Activated CD8-positive, alpha-beta memory T cell treated with anti-CD3 and anti-CD28 coated beads, Interleukin-2, amount 50 U/mL, for 48 hours (primary cell): ENCODE measurements at places on chromosomes 6 and 20.

DNA sequence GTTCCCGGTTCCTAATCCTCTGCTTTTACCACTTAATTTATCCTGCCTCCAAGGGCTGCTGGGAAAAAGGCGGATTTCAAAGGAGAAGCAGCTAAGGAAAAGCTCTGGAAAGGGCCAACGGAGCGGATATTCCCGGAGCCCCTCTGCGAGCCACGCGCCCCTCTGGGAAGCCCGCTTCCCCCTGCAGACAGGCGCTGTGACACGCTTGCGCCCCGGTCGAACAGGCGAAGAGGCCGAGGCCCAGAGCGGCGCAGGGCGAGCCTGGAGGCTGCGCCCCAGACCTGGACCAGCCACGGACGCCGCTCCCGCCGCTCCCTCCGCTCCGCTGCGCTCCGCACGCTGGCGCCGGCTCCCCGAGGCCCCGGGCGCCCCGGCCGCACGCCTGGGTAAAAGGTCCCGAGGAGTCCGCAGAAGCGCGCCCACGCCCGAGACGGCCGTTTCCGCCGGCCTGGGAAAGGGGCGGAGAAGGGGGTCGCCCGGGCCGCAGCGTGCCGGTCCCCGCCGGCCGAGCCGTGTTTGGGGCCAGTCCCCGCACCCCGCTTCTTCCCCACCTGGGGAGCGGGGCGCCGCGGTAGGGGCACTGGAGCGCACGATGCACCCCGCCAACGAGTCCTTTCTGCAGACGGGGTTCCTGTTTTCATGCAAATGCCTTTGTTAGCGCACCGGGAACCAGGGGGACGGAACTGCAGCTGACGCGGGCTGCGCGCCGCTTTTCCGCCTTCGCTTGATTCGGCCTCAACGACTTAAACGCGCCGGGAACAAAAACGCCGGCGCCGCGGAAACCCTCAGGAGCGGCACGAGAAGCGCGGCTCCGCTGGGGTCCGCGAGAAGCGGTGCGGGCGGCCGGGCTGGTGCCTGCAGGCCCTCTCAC, 91.9 kb upstream of the SIRPA start:
- peak; percentile 61 for DNase-seq

DNA sequence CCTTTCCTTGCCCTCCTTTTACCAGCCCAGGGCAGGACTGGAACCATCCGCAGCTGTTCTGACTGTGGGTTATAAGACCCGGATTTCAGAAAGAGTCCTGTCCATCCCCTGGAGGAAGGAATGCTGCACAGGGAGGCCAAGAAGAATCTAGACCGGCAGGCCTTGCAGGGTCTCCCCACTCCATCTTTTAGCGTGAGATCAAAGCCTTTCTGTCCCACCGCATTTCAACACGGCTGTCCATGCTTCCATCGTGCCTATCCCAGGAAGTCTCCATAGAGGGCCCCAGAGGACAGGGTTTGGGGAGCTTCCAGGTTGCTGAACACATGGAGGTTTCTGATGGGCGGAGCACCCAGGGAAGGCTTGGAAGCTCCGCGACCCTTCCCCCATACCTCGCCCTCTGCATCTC, 79.3 kb upstream of the AGPAT4 start:
- DNase-seq: no peak

DNA sequence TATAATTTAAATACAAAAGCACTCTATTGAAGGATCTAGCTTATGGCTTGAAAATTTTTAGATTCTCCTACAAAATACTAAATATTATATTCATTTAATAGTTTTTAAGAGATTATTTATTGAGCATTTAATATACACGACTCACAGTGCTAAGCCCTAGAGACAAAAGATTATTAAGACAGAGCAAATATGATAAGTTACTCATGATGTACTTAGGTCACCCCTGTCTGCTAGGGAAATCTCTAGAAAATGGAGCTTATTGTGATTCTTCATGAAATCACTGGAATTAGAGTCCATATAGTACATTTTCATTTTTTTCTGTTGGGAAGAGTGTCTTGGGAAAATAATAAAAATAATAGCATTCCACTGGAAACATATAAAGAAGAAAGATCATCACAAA, 37.8 kb downstream of the BEND6 start:
- DNase-seq: no peak

DNA sequence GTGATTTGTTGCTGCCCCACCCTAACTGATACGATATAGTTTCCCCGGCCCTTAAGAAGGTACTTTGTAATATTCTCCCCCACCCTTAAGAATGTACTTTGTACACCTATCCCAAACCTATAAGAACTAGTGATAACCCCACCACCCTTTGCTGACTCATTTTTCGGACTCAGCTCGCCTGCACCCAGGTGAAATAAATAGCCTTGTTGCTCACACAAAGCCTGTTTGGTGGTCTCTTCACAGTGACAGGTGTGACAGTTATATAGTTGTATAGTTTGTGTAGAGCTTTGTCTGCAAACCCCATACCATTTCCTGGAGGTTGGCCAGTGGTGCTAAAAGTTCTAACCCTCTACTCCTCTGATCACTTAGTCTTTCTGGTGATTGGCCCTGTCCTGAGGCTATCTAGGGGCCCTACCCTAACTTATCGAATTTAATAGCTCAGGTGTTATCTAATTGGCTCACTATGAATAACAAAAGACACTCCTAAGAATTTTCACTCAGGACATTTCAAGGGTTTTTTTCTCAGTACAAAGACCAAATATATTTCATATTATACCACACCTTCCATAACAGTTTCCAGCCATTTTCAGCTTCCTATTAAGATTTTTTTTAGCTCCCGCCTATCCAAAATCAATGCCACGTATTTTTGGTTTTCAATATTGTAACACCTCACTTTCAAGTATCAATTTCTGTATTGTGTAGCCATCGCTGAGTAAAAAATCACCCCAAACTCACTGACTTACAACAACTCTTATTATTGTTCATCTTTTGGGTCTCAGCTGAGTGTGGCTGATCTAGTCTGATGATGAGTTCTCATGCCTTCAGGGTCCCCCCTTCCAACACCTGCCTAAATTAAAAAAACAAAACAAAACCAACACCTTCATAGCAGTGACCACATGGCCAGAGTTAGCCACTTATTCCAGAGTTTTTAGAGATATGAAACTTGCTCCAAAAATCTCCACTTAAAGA, 9.8 kb upstream of the BTN1A1 start:
- no peak for DNase-seq

- DNase-seq: no peak
These were observed 1272.1 kb downstream of the EPHA7 start for GRCh38 chr6:92147246-92147645.

- no peak for DNase-seq
These were observed 106.9 kb downstream of the TRDN start for GRCh38 chr6:123529843-123530242.

DNA sequence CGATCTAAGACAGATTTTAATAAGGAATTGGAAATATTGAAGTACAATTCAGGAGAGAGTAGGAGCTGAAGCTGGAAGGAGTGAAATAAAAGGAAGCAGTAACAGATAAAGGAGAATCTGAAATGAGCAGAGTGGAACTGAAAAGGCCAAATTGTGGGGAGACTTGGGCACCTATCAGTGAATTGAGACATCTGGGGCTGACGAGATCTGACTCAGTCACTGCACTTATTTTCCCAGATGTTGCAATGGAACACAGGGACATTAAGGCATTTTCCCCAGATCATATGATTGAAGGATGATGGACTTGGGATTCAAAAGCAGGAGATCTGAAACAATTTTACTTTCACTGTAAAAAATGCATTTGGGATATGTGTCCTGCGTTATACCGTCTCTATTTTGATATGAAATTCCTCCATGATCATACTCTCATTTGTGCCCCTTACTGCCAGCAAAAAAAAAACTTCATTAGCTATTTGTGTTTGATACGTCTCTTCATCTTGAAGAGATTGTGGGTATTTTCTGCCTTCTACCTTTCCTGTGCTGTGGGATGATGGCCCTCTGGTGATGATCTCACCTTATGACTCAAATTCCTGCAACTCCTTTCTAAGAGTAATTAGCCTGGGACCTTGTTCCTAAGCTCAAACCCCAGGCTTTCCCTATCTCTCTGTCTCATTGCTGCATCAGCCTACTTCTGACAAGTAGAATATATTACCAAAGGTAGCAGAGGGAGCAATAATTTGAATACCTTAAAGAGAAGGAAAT, 278.5 kb upstream of the MAN1A1 start:
- DNase-seq: no peak
